Sciatic nerve (tissue), 2 donors: ENCODE measurements at places on chromosomes 4 and X. TPM values are rescaled to one million over a fixed set of nuclear protein-coding genes. Genes with fewer than 3 reads are reported as not detected.

DNA sequence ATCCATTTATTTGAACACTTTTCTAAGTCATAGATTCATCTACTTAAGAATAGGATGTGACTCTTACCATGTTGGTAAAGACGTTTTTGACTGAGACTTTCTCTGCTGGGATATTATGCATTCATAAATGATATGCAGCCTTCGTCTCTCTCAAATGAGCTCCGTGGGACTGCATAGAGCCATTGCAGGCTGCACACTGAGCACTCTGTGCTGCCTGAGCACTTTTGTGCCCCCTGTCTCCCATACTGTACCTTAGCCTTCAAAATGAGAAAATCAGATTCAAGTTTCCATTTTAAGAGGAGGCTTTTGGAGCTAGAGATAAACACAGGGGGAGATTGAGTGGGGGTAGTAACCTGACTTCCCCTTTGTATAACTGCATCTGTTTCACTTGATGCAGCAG, 433.6 kb downstream of the ZIC3 start:
- DNase-seq = no peak

Gene MAOB
- 18.9 TPM for total RNA-seq

Gene CD38
- total RNA-seq = 3.4 TPM

DNA sequence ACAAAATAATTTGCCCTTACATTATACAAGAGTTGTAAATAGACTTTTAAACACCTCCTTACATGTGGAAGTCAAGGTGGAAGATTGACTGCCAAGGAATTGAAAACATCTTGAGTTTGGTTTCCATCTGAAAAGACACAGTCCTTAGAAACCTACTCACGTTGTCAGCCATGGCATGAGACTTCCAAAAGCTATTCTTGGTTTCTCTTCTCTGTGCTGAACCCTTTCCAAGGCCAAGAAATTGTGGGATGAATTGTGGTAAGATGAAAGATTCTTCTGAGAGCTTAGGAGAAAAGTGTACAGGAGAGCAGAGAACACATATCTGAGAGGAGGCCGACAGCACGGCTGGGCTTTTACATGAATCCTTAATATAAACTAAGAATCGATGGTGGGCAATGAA, 370.0 kb downstream of the FBXW7 start:
- no peak for DNase-seq

Gene LIAS
- 13.1 TPM for total RNA-seq
